GM23248 (cell line): ENCODE measurements at places on chromosomes 1 and 21. TPM values are rescaled to one million over a fixed set of nuclear protein-coding genes. Genes with fewer than 3 reads are reported as not detected.

The GRIK1 gene
- not detected in 2 replicates for total RNA-seq

- DNase-seq = no peak
Observed at GRCh38 chr1:18360251-18360650, 120.5 kb upstream of the KLHDC7A start.

DNA sequence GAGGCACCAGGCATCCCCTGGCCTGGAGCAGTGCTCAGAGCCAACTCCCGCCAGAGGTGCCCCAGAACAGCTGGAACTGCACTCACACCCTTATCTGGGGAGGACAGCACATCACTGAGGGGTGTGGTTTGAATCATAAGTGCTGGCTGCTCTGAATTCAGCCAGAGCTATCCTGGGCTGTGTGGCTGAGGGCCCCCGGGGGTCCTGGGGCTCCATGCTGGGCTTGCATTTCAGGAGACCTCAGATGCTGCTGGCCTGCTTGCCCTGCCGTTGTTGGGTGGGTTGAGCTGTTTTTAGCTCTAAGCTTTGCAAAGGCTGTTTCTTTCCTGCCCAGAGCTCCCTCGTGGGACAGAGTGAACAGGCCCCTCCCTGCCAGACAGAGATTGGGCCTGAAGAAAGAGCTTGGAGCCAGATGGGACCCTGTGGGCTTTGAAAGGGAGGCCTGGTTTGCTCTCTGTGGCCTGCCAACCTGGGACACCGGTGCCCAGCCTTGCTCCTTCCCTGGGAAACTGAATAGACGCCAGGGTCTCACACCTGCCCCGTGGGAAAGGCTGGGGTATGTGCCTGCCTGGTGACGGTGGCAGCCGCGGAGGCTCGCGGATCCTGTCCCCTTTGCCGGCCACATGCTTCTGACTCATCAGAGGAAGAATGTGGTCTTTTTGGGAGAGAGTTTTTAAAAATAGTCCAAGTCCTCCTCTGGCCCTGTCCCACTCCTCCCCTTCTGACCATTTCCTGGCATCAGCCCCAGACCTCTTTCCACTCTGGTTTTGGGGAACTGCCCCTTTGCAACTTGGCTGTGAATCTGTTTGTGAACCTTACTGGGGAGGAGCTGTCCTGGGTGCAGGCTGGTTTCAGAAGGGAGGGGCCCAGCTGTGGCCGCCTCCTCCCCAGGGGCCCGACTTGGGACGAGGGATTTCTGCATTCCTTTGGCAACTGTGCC, 30.0 kb downstream of the ARHGEF10L start:
- DNase-seq = peak; percentile 91

DNA sequence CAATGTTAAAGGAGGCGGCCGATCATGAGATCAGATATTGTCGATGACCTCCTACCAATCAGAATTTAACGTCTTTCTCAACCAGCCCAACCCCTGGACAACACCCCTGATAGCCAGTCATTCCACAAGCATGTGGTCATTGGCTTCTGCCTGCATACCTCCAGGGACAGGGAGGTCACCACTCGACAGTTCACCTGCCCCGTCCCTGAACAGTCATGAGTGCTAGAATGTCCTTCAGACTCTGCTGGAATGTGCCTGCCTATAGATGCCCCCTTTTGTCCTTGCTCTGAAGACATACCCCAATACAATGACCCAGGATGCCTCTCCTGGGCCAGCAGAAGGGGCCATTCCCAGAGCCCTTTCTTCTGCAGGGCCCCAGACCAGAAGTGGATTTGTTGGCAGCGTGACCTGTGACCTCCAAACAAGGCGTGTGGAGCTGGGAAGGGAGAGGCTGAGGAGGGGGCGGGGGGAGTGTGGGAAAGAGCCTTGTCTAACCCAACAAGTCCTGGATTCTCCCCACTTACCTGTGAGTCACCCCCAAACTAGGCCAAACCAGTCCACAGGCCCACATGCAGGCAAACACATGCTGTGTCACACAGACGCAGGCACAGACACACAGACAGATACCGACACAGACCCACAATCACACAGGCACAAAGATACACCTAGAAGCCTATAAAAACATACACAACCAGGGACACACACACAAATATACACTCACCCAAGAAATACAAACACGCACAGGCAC, 2.2 kb downstream of the CRYBG2 start:
- peak; percentile 69 for DNase-seq

GRCh38 chr1:81695741-81696140, 105.0 kb upstream of the ADGRL2 start:
- DNase-seq = peak; percentile 74
